Activated T-helper 2 cell treated with anti-CD3 and anti-CD28 coated beads, Interferon-gamma antibody, Interleukin-2, Interleukin-4, amounts not matched to agents 10 μg/mL and 5 μg/mL and 100 μg/mL, durations not matched to agents 14 hours and 24 hours and 36 hours (primary cell): ENCODE measurements at places on chromosomes 2 and 18.

DNA sequence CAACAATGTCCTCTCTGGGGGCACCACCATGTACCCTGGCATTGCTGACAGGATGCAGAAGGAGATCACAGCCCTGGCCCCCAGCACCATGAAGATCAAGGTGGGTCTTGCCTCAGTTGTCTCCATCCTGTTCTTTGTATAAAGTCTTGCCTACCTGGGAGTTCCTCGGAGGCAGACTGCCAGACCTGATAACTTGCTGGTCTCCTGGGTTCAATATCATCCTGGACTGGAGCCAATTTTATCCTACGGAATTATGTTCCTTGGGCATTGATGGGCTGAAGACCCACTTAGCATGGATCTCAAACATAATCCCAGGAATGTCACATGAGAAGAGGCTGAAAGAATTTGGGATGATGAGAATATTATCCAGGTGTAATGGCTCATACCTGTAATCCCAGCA lies 10.0 kb upstream of the DGUOK start:
- no peak for DNase-seq

DNA sequence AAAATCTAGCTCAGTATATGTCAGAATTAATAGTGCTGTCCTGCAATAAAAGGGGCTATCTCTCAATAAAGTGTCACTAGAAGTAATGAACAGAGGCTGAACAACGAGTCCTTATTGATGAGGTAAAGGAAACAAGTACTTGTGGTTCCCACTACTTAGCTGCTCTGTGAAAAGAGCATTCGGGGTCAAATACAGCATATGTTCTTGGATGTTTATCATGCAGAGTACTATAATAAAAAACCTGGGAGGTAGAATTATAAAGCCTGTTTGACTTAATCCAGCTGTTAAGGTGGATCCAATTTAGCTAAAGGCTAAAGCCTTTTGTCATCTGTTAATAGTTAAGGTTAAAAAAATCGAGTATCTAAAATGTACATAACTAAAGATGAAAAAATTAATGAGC lies 32.4 kb downstream of the SLC35F5 start:
- DNase-seq: no peak

GRCh38 chr2:26269571-26270158 lies 24.9 kb downstream of the HADHB start:
- DNase-seq: no peak

DNA sequence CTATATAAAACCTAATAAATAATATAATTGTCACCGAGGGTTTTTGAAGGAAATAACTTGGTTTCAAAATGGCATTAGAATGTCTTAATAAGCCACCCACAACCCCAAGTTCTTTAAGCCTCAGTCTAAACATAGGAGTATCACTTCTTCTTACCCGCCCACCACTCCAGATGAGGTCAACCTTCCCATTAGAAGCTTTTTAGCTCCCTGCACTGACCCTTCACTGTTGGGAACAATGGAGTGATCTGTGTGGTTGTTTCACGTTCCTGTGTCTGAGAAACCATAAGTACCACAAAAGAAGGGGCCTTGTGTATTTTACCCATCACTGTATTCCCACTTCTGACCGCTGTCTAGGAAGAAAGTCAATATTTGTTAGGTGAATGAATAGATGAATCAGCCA lies 326.3 kb upstream of the ZNF521 start:
- DNase-seq: no peak

- no peak for DNase-seq
Observed at GRCh38 chr2:109089602-109090300, 39.3 kb upstream of the SH3RF3 start.

DNA sequence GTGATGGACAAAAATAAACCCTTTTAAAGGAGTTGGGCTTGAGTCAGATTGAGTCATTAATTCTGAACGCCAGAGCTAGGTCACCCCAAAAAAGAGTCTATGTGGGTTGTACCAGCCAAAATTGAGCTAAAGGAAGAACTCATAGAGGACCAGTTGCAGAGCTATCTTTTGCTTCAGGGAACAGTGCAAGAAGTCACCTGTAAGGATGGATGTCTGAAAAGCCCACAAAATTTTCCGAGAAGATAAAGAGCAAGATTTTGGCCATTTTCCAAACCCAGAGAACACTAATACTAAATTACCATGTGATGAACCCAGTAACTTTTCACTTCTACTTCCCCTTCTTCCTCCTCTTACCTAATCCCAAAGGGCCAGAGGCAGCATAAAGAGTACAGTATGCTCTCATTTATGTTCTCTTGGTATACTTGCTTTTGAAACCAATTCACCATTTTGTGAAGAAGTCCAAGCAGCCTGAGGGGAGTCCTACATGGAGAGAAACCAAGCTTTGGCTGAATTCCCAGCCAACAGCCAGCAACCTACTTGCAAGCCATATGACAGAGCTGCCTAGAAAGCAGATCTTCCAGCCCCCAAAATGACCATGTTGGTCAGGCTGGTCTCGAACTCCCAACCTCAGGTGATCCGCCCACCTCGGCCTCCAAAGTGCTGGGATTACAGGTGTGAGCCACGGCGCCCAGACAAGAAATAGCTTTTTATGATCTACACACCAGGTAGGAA lies 551.7 kb downstream of the SATB2 start:
- DNase-seq: no peak

DNA sequence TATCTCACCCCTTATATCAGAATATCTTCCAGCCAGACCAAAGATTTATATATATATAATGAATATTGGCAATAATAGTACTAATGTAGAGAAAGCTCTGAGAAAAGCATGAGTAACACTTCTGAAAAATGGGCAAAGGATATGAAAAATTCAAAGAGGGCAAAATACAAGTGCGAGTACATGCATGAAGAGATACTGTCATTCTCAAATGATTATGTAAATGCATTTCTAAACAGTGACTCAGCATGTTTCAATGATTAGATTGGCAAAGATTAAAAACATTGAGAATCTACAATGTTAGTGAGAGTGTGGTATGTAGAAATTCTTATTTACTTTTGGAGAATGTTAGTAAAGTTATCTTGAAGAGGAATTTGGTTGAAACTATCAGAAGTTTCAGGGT lies 118.3 kb upstream of the NEDD4L start:
- no peak for DNase-seq

DNA sequence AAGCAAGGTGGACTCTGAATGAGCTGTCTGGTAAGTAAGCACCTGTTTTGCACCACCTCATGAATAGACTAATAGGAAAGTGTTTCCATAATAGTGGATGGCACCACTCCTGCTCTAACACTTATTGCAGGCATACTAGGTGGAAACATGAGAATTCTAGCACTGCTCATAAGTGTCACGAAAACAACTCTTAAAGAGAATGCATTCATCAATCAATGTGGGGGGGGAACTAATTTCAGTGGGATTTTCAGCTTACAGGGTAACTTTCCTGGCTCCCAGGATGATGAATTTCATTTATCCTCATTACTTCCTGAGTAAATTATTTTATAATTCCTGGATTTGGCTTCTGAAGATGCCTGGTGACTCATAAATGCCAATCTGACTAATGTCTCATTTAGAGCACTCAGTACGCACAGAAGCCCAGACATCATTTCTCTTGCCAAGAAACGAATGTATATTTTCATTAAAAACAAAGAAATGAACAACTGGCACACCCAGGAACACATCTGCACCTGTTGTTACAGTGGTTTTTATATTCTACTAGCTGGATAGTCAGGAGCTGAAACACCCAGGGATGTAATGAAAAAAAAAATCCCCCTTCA lies 129.6 kb downstream of the PID1 start:
- no peak for DNase-seq

DNA sequence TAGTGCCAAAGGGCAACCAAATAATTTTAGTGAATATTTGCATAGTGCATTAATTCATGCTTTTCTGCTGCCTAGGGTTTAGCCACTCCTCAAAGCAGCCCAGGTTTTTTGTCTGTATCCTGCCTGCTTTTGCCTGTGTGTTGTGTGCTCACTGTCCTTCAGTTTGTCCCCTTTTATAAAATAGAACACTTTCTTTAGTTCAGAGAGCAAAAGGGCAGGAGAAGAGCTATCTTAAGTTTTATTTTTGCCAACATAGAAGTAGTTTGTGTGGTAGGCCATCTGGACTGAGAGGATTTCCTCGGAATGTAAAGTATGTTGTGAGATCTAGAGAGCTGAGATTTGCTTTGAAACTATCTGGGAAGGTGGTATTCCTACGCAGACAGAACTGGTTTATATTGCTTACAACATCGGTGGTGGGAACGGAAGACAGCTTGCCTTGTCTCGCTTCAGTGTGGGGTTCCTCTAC lies 64.9 kb downstream of the EML4 start:
- DNase-seq: no peak

DNA sequence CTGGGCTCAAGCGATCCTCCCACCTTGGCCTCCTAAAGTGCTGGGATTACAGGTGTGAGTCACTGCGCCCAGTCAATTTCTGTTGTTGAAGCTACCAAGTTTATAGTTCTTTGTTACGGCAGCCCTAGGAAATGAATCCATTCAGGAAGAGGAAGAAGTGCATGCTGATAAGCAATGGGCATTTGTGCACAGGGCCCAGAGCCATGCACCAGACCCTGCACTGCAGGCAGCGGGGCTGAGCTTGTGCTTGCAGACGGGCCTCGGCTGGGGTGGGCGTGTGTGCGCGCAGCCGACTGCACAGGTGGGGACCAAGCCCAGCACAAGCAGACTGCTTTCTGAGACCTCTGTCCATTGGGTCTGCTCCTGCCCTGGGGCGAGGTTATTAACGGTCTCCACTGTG lies 144.6 kb downstream of the CABLES1 start:
- DNase-seq: no peak

DNA sequence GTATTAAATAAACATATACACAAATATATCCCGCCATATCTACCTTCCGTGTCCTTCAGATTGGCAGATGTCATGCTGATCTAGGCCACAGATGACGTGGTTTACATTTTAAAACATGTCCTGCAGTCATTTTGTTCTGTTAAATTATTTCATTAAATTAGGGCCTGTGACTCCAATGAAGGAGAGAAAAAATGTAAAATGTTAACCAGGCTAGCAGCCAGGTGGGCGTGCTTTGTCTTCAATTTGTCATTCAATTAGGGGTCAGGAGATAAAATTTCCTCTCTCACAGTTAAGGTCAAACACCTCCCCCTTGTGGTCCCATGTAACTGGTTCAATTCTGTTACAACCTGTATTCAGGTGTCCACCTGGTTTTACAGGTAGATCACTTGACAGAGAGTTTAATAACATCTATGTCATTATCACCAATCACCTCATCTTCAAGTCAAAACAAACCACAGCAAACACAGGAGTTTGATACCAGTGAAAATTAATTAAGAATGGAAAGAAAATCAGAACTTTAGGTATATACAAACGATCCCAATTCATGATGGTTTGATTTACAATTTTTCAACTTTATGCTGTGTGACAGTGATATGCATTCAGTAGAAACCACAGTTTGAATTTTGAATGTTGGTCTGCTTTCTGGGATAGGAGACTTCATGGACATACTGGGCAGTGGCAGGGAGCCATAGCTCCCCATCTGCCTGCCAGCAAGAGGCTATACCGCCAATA lies 339.4 kb downstream of the CMPK2 start:
- DNase-seq: no peak

- DNase-seq: no peak
Observed at GRCh38 chr2:136510244-136510643, 255.1 kb upstream of the THSD7B start.

DNA sequence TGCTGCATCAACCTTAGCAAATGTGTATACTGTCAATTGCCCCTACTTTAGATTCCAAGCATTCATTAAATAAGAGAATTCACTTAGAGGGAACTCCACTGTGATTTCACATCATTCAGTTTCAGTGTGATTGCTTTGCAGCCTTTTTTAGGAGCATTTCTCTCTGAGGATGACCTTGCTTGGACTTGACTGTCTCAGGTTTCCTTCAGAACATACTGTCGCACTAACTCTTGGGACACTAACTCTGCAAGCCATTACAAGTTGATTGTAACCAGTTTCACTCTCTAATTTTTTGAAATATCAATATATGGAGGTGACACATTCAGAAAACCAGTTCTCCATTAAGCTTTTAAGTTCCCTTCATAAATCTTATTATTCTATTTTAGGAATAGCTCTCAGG lies 6.6 kb upstream of the ZCCHC2 start:
- DNase-seq: no peak

GRCh38 chr2:144348846-144349245 lies 171.1 kb downstream of the ZEB2 start:
- DNase-seq: no peak

DNA sequence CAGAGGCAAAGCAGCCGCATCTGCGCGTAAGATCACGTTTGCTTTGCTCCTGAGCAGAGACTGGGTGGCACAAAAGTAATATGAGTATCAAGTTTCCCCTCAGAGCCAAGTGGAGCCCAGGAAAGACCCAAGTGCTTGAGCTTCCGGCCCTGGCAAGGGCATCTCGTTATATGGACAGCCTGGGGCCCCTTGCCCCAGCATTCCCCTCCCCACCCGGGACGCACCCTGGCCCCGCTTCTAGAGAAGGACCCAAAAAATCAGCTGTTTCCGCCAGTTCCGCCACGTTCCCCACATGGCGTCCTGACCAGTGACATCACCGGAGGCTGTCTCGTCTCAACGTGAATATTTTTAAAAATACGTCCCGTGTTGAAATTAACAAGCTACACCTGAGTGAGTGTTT lies 135.1 kb downstream of the NFATC1 start:
- no peak for DNase-seq

GRCh38 chr2:27117995-27118524 lies 868 bp downstream of the CGREF1 start:
- no peak for DNase-seq

DNA sequence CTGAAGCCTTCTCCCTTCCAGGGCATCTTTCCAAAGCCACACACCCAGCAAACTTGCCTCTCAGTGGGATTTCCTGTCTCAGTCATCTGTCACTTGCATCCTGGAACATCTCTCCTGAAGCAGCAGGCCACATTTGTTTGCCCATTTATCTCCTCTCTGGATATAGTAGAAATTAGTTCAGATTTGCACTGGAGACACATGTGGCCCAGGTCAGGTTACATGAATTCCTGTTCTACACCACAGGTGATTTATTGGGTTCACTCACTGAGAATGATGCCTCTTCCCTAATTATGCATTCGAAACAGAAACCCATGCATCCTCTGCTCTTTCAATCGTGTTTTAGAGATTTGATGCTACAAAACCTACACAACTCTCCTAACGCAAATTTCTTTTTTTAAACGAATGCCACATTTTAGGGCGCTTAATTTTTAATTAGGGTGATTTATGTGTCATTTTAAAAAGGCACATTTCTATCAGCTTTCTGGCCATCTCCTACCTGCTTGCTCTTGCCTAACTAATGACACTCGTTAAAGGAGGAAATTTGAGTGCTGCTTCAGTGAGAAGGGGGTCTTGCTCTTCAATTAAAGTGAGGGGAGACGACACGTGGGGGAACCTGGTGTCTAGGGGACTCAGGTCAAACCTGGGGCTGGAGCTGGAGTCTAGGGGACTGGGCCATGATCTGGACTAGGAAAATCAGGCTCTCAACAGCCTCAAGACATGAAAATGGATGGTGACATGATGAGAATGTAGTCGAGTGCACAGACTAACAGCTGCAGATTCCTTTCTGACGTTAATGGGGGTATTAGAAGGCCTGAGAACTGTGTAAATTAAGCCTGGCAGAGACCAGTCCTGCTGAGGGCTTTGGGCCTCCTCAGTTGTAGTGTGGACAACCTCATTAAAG lies 221.4 kb downstream of the CLIP4 start:
- DNase-seq: no peak

- DNase-seq: no peak
Observed at GRCh38 chr2:105627534-105627933, 117.2 kb upstream of the NCK2 start.
